A172 (cell line): ENCODE measurements at places on chromosomes 11 and 22.

DNA sequence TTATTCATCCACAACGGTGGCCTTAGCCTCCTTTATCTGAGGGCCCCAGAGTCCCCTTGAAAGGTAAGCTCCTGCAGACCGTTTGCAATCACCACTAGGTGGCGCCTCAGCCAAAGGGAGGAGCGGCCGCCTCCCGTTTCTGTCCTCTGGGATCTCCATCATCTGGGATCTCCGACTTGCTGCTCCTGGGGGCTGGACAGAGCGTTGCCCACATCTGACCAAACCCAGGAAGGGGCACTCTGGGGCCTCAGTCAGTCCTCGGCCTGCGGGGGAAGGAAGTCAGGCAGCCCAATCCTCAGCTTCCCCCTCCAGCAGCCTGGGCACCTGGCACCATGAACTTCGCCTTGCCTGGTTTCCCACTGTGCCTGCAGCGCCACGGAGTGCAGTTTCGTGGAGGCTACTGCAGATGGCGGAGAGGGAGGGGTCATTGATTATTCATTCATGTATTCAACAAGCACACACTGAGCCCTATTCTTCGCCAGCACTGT lies 23.5 kb downstream of the TP53I11 start:
- peak; percentile 59 for DNase-seq

DNA sequence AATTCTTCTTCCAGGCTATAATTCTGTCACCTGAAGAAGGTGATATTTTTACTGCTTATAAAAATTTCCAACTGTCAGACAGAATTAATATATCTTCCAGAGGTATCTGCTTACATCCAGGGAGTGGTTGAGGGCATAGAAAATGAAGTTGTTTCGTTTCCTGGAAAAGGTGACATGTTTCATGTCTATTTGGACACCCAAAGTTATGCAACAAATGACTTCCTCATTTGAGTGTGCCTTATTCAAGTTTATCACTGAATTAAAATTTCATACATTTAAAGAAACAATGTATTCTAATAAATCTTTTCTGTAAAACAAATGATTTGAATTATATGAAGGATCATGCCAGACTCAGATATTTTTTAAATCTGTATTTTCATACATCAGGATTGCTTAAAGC lies 8.5 kb upstream of the GRAMD1B start:
- no peak for DNase-seq

GRCh38 chr11:94376841-94377240 lies 24.4 kb downstream of the GPR83 start:
- no peak for DNase-seq

DNA sequence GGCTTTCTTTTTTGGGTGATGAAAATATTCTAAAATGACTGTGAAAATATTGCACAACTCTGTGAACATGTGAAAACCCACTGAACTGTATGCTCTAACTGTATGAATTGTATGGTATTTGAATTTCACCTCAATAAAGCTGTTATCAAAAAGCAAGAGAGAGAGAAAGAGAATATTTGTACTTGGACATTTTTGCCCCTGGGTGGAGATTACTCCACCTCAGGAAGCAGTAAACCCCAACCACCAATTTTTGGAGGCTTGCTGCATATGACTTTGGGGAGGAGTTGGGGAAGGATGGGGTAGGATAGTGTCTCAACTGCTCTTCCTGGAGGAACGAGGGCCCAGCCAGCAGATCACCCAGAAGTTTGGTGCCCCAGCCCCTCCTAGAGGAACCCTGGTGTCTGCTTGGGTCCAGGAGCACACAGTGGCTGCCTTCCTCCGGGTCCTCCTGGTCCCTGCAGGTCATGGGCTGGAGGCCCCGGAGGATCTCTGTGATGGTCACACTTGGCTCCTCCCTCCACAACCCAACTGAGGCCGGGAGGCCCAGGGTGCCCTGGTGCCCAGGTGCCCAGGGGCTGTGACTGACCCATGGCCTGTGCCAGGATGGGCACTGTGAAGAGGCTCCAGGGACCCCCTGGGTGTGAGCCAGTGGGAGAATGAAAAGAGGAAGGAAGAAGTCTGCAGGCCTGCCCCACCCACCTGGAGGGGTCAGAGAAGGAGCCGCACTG lies 15.3 kb upstream of the PICK1 start:
- no peak for DNase-seq

GRCh38 chr11:74633406-74634393 lies 41.3 kb downstream of the POLD3 start:
- no peak for DNase-seq

GRCh38 chr11:35582033-35582432 lies 36.2 kb upstream of the FJX1 start:
- DNase-seq: no peak

- peak; percentile 8 for DNase-seq
Measured at GRCh38 chr22:46064966-46065666, 85.2 kb upstream of the PPARA start.

GRCh38 chr11:77250881-77251640 lies 50.4 kb downstream of the GDPD4 start:
- DNase-seq: peak; percentile 64

GRCh38 chr11:104876861-104877431 lies 21.3 kb downstream of the CASP12 start:
- DNase-seq: no peak

DNA sequence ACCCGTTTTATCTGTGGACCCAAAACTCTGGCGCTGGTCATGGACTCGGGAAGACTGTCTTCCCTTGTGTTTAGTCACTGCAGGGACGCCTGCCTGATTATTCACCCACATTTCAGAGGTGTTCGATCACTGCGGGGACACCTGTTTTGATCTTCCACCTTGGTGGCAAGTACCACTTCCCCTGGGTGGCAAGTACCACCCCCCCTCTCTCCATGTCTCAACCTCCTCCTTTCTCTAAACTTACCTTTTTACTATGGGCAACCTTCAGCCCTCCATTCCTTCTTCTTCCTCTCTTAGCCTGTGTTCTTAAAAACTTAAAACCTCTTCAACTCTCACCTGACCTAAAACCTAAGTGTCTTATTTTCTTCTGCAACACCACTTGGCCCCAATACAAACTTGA lies 1.9 kb upstream of the NDUFC2 start:
- no peak for DNase-seq

GRCh38 chr22:27687984-27688545 lies 113.5 kb downstream of the MN1 start:
- peak; percentile 4 for DNase-seq

DNA sequence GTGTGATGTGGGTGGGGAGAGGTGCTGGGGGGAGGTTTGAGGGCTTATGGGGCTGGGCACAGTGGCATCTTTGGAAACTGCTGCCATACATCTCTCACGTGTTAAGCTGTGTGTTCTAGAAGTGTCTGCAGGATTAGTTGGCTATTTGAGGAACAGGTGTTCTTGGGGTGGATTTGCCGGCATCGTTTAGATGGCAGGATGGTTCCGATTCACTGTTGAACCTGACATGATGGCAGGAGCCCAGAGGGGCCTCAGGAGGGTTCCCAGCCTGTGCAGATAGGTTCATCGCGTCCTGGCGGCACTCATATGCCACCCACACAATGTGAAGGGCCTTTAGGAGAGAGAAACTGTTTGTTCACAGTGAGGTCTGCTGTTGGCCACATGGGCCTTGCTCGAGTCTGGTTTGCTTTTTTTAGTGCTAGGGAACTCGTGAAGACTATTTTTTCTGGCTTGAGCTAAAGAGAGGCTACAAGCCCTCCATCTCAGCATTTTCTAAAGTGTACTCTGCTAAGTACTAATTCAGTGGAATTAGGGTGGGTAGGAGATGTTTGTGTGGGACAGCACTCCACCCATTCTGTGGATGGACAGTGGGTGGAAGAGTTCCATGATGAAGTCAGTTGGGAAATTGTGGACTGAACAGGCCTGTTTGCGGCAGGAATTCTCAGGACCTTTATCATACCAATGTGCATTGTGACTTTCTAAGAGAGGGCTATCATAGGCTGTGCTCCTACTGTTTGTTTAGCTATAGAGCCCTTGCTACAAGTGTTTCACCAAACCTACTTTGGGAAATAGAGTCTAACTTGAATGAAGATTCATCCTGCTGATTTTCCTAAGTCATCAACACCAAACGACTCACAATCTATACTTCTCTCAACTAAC lies 55.4 kb upstream of the PLET1 start:
- no peak for DNase-seq

DNA sequence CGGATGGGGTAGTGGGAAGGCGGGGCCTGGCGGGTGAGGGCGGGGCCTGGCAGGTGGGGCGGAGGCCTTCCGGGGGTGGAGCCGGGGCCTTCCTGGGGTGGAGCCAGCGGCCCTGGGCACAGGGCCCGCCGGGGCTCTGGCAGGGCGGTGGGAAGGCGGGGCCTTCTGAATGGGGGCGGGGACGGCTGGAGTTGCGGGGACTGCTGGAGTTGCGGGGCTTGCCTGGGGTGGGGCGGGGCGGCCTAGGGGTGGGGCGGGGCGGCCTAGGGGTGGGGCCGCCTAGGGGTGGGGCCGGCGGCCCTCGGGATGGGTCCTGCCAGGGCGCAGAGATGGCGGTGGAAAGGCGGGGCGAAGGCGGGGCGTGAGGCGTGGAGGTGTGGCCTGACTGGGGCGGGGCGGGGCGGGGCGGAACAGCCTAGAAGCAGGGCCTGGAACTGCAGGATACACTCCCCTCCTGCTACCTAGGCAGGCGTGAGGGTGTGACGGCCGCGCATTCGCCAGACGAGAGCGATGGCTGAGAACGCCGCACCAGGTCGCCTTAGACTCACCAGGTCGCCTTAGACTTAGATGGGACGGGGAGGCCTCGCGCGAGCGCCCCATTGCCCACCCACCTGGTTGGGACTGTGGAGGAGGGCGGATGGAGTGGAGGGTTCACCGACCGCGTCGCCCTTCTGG lies 19.3 kb downstream of the RRP7A start:
- DNase-seq: no peak

- DNase-seq: no peak
Measured at GRCh38 chr11:13321431-13321830, 43.8 kb downstream of the BMAL1 start.

DNA sequence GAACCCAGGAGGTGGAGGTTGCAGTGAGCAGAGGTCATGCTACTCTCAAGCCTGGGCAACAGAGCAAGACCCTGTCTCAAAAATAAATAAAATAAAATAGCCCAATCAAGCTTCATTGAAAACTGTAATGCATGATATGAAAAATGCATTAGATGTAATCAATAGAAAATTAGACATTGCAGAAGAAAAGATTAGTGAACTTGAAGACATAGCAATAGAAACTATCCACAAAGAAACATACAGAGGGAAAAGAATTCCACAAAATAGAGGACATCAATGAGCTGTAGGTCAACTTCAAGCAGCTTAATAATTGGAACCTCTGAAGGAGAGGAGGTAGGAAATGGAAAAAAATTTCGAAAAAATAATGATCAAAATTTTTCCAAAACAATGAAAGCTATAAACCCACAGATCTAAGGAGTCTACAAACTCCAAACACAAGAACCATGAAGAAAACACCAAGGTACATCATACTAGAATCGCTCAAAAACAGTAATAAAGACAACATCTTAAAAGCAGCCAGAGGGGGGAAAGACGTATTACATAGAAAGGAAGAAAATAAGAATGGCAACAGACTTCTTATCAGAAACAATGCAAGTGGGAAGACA lies 104.2 kb downstream of the WNT7B start:
- no peak for DNase-seq

- peak; percentile 65 for DNase-seq
Measured at GRCh38 chr11:45105233-45105983, 41.0 kb upstream of the PRDM11 start.

DNA sequence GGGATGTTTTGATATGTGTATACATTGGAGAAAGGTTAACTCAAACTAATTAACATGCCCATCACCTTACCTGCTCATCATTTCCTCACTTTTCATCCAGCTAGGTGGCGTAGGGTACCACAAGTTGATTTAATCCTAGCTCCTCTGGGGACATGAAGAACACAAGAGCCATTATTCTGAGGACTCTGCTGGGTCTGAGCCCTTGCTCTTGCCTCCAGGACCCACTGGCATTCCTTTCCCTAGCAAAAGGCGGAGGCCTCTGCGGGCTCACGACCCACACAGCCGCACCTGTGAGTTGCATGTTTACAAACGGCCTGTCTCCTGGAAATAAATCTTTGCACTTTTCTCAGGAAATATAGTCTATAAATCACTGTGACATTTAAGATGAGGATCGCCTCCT lies 871.9 kb downstream of the TBC1D22A start:
- no peak for DNase-seq

DNA sequence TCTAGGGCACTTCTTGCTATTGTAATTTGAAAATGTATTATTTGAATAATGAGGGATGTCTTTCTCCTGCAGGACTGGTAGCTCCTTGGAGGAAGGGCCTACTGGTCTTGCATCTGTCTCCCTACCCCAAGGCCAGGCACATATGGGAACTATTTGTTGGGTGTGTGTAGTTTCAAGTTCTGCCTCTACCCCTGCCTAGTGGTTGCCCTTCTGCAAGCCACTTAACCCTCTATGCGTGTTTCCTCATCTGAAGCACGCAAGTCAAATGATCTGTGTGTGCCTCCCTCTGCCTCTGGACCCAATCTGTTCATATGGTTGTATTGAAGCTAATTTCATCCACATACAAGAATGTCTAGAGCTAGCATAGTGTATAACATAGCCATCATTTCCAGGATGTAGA lies 67.0 kb downstream of the WNT11 start:
- DNase-seq: no peak

DNA sequence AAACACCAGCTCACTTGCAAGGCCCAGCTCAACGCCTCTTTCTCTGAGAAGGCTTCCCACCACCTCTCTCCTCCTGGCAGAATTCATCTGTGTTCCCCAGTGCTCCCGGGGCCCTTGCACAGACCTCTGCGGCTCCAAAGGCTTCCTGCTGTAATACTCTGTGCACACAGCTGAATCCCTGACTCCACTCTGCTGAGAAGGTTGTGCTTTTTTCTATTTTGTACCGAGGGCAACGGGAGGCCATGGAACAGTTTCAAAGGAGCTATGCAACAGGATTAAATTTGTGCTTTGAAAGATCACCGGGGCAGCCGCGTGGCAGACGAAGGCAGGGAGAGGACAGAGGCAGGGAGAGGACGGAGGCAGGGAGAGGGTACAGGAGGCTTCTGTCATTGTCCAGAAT lies 49.2 kb upstream of the SYT7 start:
- DNase-seq: no peak

- no peak for DNase-seq
Measured at GRCh38 chr22:36910461-36910860, 3.0 kb upstream of the CSF2RB start.

DNA sequence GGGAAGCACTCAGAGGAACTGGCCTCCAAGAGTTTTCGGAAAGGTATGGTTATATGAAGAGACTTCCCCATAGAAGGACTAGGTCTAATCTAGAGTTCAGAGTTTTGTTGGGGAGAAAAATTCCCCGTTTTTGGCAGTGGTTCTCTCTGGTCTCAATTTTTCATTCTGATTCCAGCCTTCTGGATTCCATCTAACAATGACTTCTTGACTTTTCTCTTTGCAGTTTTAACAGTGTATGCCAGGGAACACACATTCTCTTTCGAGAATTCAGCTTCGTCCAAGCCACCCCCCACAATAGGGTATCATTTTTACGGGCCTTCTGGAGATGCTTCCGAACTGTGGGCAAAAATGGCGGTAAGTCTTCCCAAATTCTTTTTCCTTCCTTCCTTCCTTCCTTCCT lies 115.6 kb downstream of the CSTPP1 start:
- no peak for DNase-seq

GRCh38 chr11:77372726-77373125 lies 71.2 kb upstream of the GDPD4 start:
- DNase-seq: no peak

GRCh38 chr11:65444314-65445051 lies 21.9 kb downstream of the NEAT1 start:
- DNase-seq: peak; percentile 34

GRCh38 chr11:46724088-46724487 lies 5.1 kb downstream of the F2 start:
- no peak for DNase-seq

GRCh38 chr22:25134451-25134850 lies 65.2 kb upstream of the CRYBB3 start:
- DNase-seq: no peak
